ENCODE measurements at places on chromosomes 4 and X.

- peak; percentile 7 for DNase-seq
These were observed 37.1 kb downstream of the GK start for GRCh38 chrX:30690330-30690729.

DNA sequence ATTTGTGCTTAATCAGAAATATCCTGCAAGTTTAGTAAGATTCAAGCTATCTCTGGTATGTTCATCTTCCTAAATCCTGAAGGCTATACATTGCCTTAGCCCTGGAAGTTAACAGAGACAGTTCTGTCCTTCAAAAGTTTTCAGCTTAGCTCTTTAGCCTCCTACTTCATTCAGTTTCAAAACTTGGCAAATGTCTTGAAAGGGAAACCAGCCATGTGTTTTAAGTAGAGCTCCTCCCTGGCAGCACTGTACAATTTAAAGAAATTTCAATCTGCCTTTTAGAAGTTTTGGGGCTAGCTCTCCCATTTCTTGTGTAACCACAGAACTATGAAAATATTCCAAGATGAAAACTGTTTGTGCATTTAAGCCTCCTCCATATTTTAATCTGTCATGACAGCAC is 47.0 kb downstream of the FANCB start:
- no peak for DNase-seq

- DNase-seq, result no peak
These were observed 36.9 kb downstream of the CEP44 start for GRCh38 chr4:174320494-174321199.

GRCh38 chr4:123553733-123554637 is 157.4 kb downstream of the SPRY1 start:
- no peak for DNase-seq

- peak; percentile 11 for DNase-seq
These were observed 16.9 kb upstream of the MED28 start for GRCh38 chr4:17597517-17597916.

- DNase-seq, result no peak
These were observed 4.1 kb downstream of the PCSK1N start for GRCh38 chrX:48831136-48831908.

- DNase-seq, result no peak
These were observed 470.4 kb upstream of the GALNT7 start for GRCh38 chr4:172698256-172698655.

DNA sequence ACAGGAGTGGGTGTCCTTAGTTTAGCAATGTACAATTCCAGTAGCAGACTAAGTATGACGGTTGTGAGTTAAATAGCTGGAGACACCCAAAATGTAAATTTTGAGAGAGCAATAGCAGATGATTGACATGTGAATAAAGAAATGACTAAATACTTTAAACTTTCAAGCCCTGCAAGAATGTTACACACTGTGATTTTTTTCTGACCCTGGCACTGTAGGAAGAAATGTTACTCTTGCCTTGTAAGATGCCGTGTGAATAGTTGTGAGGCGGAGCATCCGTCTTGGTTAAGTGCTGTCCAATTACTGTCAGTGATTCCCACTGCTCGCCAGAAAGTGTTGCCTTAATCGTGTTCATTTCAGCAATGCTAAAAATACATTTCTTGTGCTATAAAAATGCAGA is 1248.1 kb downstream of the RAPGEF2 start:
- no peak for DNase-seq

- DNase-seq, result peak; percentile 16
These were observed 30.4 kb downstream of the PGRMC1 start for GRCh38 chrX:119266364-119266995.

DNA sequence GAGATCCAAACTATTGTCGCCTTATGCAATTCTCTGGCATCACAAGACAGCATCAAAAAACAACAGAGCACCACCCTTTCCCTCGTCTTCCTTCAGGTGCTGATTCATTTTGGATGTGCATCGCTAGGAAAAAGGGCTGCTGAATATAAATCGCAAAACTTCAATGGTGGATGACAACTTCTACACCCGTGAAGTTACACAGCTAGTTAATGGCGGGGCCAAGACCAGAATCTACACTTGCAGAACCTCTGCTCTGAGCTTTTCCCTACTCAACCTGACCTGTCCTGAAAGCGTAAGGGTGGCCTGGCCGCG is 674 bp downstream of the GNPDA2 start:
- DNase-seq, result no peak

DNA sequence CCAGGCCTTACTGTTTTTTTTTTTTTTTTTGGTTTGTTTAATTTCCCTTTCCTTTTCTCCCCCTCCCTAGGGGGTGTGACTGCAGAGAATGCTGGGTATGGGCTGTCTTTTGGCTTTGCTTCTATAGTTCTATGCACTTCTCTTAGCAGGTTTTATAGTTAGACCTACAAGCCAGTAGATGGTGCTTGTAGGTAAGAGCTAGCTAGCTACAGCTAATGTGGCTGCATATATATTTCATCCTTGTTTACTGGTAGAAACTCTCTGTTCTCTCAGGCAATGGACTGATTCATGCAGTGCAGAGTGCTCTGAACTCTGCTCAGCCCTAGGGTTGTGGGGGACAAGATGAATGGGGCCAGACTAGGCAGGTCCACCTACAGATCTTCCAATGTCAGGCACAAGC is 246.4 kb downstream of the SH2D1A start:
- DNase-seq, result no peak

DNA sequence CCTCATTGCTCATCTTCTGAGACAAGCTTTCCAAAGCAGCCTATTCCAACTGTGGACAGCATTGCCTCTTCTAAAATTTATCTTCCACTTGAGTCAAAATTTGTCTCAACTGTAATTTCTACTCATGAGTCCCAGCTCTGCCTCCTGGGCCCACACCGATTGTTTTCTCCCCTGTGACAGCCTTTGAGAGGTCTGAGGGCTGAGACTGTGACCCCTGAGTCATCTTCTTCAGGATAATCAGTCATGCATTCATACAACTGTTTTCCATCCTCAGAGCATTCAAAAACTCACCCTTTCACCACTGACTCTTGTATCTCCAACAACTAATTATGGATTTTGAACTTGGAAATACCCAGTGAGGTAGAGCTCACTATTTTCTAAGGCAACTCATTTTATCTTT is 228.1 kb downstream of the EDA2R start:
- DNase-seq, result no peak

- DNase-seq, result no peak
These were observed 33.2 kb downstream of the LRPAP1 start for GRCh38 chr4:3498901-3499510.

GRCh38 chr4:78706302-78706701 is 69.8 kb upstream of the BMP2K start:
- no peak for DNase-seq

- no peak for DNase-seq
These were observed 3.6 kb downstream of the IL9R start for GRCh38 chrX:156001001-156001666.

DNA sequence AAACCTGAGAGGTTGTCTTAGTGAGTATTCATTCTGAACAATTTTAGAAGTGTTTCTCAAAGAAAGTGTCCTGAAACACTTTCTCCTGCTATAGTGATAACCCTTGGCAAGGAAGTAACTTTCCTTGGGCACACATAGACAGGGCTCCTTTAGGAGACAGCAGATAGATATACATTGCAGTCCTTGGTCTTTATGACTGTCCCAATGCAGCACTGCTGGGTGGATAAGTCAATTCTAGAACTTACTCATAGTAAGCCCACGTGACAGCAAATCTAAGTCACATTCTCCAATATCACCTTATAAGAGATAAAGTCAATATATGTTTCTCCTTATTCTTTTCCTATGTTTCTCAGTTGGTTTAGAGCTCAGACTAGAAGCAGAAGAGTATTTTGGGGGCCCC is 46.7 kb downstream of the GPRASP3 start:
- DNase-seq, result no peak

- no peak for DNase-seq
These were observed 267.3 kb upstream of the GATB start for GRCh38 chr4:152028131-152028530.

GRCh38 chrX:111687305-111687704 is 6.3 kb downstream of the ALG13 start:
- no peak for DNase-seq

- no peak for DNase-seq
These were observed 765.3 kb upstream of the GRIA3 start for GRCh38 chrX:122418758-122419157.

GRCh38 chrX:130196466-130196865 is 24.7 kb downstream of the RAB33A start:
- DNase-seq, result no peak

DNA sequence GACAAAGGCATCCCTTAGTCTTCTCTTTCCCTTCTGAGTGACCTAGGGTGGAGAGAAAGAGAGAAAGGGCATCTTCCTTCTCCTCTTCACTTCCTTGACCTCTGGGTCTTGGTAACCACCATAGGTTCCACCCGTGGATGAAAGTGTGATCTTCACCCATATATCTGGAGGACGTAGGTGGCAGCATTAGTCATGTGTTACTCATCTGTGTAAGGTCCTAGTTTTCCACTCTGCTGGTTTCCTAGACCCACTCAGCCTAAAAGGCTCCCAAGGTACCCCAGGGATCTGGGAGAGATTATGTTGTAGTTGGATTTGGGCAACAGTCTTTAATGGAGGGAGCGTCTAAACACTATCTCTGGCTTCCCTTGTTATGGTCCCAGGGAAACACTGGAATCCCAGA is 45.5 kb upstream of the RAB9B start:
- DNase-seq, result no peak

- DNase-seq, result no peak
These were observed 127.4 kb downstream of the ANAPC10 start for GRCh38 chr4:144970597-144970996.

DNA sequence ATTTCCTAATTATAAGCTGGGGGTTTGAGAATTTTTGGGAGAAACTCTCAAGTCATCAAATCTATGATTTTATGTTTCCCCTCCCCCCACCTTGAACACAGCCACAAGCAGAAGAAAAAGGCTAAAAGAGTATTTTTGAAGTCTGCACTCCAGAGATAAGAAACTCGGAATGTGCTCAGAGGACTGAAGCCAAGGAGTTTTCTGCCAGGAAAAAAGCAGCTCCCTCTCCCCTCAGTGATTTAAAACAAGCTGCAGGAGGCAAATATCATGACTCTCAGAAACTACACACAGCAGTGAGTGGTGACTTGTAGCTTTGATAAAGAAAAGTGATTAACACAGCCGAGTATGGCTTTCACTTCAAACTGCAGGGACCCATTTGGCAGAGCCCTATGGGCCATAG is 800.2 kb upstream of the FTHL17 start:
- no peak for DNase-seq

GRCh38 chr4:132125131-132125530 is 1024.0 kb upstream of the PCDH10 start:
- DNase-seq, result no peak
